ENCODE measurements at places on chromosomes 5 and 9.

GRCh38 chr9:89815903-89816573, 211.2 kb downstream of the GADD45G start:
- DNase-seq: no peak

DNA sequence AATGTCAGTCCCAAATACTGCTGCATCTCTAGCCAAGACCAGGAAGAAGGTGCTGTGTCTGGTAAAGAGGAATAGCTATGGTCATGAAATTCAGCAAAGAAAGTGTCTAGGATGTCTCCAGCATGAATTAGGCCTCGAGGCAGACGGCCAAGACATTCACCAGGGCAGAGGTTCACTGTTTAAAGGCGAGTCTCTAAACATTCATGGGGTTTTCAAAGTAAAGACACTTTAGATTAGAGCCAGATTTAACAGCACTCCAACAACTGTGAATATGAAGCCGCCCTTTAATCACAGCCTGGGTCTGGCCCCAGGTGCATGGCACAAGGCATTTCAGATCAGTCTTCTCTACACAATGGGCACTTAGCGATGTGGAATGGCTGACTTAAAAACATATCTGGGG, 95.0 kb downstream of the ANKH start:
- no peak for DNase-seq

- DNase-seq: no peak
Measured at GRCh38 chr5:2320611-2321010, 430.9 kb downstream of the IRX2 start.

- DNase-seq: no peak
Measured at GRCh38 chr9:21974722-21975409, 19.3 kb downstream of the CDKN2A start.

DNA sequence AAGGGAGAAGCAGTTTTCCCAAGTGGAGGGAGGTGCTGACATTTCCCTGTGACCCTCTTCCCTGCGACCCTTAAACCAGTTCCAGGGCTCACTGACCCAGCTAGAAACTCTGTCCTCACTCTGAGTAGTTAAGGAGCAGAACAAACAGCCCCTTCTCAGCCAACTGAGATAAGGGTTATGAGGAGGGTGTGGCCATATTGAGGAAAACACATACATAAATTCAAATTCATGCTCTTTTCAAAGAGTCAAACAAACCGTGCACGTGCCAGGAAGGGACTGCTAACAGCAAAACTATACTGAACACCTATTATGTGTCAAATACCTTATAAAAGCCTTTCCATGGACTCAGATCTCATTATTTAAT, 4.9 kb upstream of the AKNA start:
- no peak for DNase-seq

GRCh38 chr5:11878814-11879213, 25.4 kb downstream of the CTNND2 start:
- DNase-seq: peak; percentile 59

- DNase-seq: no peak
Measured at GRCh38 chr9:116693233-116693731, 6.2 kb downstream of the TRIM32 start.

GRCh38 chr9:133553973-133554713, 19.6 kb downstream of the ADAMTSL2 start:
- no peak for DNase-seq

DNA sequence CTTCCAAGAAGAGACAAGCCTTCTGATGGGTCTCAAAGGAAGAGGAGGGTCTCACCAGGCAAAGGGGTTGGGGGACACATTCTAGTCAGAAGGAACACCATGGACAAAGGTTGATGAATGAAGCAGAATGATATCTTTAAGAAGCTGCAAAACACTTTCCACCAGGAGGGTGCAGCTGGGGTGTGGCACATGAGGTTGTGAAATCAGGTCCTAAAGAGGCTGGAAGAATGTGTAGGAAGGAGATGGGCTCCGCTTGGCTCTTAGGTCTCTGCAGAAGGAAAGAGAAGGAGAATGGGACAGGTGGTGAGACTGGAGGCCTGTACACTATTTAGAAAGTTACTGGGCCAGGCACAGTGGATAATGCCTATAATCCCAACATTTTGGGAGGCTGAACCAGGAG, 328.6 kb downstream of the PDE4D start:
- DNase-seq: no peak

DNA sequence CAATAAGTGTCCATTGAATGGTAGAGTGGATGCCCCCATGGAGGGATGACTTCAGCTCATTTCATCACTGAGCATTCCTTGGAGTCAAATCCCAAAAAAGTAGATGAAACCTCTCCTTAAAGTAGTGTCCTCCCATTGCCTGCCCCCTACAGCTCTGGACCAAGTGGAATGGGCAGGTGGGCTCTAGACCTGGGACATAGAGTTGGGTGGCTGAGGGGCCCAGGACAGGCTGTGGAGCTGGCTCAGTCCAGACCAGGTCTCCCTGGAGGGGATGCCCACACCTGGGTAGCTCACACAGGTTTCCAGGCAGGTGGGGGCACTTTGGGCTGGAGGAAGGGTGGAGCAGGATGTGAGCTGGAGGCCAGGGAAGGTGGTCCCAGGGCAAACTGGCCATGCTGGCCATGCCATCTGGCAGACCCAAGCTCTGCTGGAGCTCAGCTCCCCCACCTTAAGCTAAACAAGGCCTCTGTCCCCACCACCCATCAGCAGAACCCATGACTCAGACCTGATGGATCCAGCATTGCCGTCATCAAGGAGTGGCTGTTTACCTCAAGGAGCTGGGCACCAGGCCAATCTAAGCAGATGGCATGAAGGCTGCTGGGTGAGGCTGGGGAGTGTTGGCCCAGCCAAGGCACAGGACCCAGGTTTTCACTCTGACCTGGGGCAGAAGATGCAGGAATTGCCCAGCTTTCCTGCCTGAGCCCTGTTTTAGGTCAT, 6.2 kb upstream of the SPINK4 start:
- DNase-seq: peak; percentile 21

- DNase-seq: no peak
Measured at GRCh38 chr5:161414896-161415295, 131.6 kb downstream of the GABRB2 start.

DNA sequence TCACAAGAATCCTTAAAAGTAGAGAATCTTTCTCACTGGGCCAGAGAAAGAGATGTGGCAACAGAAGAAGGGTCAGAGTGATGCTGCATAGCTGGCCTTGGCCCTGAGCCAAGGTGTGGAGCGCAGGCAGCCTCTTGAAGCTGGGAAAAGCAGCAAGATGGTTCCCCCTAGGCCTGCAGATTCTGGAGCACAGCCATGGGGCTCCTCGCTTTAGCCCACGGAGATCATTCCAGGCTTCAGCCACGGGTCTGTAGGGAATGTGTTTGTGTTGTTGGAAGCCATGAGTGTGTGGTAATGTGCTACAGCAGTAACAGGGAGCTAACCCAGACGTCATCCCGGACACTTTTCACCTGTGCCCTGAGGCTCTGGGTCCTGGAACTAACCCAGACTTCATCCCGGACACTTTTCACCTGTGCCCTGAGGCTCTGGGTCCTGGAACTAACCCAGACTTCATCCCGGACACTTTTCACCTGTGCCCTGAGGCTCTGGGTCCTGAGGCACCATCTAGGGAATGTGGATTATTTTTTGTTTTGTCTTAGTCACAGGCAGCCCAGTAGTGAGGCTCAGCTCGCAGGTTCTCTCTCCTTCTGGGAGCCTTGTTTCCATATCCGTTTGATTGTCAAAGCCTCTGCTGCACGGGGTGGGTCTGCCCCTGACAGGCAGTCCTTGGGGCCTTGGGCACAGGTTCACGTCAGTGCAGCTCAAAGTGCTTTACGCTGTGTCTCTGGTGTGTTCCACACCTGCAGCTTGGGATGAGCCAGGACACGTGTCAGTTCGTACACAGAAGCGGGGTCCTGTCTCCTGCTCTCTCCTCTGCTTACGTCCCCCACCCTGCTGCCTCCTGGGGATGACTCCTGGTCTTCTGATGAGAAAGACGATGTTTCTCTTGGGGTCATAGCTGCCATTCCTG, 56.3 kb upstream of the EXOC3 start:
- DNase-seq: no peak

GRCh38 chr9:126773004-126773607, 31.7 kb upstream of the ZBTB43 start:
- DNase-seq: no peak

DNA sequence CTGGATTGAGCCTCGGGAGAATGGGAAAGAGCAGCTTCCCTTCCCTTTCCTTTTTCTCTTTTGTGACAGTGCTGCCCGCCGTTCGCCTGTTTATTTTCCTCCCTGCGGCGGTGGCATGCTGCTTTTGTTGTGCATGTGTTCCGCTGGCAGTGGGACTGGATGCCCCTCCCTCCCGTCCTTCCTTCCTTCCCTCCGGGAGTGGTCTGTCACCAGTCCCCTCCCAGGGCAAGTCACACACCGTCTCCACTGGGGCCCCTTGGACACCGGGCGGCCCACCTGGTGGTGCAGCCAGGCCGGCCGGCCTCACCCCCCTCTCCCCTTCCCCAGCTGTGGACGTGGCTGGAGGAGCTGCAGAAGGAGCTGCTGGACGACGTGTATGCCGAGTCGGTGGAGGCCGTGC, 214.7 kb downstream of the TRIO start:
- DNase-seq: peak; percentile 52

DNA sequence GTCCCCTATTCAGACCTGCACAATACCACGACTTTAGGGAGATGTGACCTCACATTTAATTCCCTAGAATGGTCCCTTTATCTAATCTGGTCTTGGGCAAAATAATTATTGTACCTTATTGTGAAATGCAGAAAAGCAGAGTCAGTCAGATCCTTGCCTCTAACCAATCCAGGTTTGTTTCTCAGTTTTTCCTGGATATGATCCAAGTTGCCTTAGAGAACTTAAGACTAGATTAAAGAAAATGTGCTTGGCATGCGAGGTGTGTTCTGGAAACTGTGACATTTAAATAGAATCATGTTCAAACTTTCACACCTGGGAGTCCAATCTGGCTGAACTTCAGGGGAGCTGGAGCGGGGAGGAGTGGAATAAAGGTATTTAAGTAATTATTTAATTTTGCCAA, 696.2 kb downstream of the DNAH5 start:
- DNase-seq: no peak

- DNase-seq: no peak
Measured at GRCh38 chr5:8685704-8686103, 816.8 kb downstream of the MTRR start.

DNA sequence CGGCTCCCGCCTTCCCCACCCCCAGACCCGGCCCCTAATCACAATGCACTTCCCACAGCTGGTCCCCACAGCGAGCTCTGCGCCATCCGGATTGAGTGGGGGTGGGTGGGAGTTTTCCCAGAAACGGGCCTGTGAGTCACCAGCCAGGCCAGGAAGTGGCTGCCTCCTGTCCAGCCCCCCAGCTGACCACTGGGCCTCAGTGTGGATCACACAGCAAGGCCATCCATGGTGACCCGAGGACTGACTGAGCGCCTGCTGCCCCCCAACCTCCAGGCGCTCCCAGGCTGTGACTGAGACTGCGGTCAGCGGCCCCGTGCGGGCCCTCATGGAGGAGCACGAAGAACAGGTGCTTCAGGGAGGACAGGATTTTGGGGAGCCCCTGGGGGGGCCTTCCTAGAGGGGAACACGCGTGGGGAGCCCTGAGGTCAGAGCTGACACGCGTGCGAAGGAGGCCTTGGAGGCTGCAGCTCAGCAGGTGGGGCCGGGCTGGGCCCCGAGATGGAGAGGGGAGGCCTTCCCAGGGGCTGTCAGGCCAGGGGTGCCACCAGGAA, 48.3 kb upstream of the EGFL7 start:
- DNase-seq: no peak

- no peak for DNase-seq
Measured at GRCh38 chr9:131670247-131671132, 69.4 kb downstream of the RAPGEF1 start.

GRCh38 chr5:96072138-96072790, 110.6 kb upstream of the ELL2 start:
- DNase-seq: no peak

- DNase-seq: no peak
Measured at GRCh38 chr5:27312291-27312893, 274.0 kb upstream of the CDH9 start.

GRCh38 chr5:66072031-66072430, 72.1 kb upstream of the SREK1 start:
- no peak for DNase-seq

- DNase-seq: no peak
Measured at GRCh38 chr5:156685481-156685880, 164.6 kb upstream of the PPP1R2B start.

- no peak for DNase-seq
Measured at GRCh38 chr5:129460936-129461710, 1.0 kb downstream of the ADAMTS19 start.

GRCh38 chr5:7805379-7805778, 45.6 kb downstream of the CFAP90 start:
- DNase-seq: no peak

- no peak for DNase-seq
Measured at GRCh38 chr9:81489046-81489445, 200.3 kb downstream of the TLE1 start.

- DNase-seq: no peak
Measured at GRCh38 chr5:150303070-150303615, 438 bp upstream of the ARSI start.

DNA sequence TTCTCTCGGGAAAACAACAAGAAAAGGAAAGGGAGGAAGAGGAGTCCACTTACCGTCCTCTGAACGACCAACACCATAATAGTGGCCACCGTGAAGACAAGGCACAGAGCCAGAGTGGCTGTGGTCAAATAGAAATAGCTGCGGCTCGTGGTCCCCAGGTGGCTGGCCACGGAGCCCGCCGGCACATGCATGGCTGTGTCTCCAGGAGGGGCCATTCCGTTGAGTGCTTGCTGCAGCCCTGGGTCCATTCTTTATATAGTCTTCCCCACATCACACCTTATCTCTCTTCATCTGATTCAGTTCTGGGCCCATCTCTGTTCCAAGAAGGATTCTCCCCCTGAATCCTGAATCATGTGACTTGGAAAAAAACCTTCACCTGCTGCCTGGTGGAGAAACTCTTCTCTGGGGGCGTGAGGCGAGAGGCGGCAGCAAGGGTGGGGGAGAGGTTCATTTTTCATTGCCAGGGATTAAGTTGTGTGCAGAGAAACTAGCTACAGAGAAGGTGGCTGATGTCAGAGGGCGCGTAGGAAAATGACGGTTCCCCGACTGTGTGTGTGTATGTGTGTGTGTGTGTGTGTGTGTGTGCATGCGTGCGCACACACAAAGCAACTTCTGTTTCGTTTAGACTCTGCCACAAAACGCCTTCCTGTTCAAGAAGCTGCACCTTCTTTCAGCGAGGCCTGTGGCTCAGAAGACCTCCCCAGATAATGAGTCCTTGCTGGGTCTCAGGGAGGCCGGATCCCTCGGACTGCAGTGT, at the start of gene TNFSF8:
TNFSF8 (minus strand) TSS at position 536 of the 757 bp plus-strand sequence; CDS start at position 248, 288 bp downstream.
- DNase-seq: no peak

Measured in cerebellar nuclear complex (tissue), 1 donor.